ENCODE measurements at places on chromosomes 7 and 10. TPM values are rescaled to one million over a fixed set of nuclear protein-coding genes. Genes with fewer than 3 reads are reported as not detected.
A peak's percentile ranks its signal among the peaks of the same experiment; 100 is the strongest.

DNA sequence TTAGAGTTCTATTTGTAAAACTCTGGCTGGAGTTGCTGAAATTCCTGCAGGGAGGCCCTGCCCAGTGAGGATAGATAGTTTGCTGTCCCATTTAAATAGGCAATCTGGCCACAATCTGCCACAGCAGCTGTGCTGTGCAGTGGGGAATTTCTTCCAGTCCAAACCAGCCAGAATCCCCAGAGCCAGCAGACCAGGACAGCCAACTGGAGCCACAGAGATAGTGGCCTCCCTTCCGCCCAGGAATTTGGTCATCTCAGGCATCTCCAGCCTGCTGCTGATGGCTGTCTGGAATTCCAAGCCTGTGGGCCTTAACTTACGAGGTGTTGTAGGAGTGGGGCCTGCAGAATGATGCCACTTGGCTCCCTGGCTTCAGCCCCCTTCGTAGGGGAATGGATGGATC is 643.4 kb downstream of the DNAJB9 start:
- DNase-seq, result no peak

DNA sequence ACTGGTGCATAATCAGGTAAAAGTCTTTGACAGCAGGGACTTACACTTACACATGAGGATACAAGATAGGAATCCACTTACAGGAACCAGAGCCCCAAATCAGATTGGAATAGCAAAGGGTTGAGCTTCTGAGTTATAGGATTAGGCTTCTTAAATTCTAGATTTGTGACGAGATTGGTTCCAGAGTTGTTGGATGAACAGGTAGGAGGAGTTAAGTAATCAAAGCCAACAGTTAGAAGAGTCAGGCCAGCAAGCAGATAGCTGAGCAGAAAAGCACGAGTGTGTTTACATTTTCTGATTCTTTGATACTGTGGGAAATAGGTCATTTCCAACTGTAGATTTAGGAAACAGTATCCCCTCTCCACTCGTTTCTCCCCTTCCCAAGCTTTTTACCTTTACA is 167.0 kb downstream of the MDFIC start:
- DNase-seq, result no peak

DNA sequence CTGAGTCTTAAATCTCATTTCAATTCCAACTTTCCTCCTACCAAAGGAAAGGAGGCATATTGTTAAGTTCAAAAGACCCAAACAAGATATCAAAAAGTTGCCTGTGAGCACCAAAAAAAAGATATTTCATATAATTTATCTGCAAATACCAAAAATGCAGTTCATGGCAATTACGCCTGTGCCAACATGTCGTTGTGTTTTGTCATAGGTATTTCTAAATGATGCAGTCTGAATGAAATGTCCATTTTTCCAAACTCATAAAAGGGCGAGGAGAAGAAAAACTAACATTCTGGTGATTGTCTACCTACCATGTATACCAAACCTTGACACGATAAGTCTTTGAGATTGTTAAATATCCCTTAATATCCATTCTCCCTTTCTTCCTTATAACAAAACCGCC is 109.8 kb downstream of the SGMS1 start:
- no peak for DNase-seq

DNA sequence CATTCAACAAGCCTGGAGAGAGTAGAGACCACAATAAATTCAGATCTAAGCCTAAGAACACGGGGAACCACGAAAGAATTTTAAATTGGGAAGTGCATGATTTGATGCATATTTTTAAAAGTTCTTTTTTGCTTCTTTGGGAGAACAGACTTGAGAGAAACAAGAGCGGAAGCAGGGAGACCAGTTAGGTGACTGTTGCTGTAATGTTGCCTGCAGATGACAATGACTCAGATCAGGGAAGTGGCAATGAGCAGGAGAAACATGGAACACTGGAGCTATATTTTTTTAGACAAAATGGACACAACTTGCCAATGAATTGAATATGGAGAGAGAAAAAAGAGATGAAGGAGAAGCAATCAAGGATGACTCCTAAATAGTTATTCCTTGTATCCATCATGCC is 125.1 kb downstream of the RAPGEF5 start:
- DNase-seq, result no peak

DNA sequence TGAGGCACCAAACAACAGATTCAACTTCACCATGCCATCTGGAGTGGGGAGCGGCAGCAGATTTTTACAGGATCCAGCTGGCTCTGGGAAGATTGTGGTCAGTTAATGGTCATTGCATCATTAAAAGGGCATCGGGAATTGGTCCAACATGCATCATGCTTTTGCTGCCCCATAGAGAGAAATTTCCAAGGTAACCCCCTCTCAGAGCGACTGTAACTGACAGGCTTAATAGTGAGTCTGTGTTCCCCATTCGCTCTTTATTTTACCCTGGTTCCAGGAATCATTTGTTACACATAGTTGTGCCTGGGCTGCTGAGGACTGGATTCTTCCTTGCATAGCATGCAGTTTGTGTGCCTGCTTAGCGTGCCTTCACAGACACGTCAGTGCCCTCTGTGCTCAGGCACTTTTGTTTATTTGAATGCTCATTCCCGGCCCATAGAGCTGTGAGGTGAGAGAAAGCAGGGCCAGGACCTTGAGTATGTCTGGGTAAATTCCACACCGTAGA is 49.9 kb downstream of the CDHR3 start:
- no peak for DNase-seq

- no peak for DNase-seq
These were observed 261.4 kb downstream of the COBL start for GRCh38 chr7:51055039-51055840.

DNA sequence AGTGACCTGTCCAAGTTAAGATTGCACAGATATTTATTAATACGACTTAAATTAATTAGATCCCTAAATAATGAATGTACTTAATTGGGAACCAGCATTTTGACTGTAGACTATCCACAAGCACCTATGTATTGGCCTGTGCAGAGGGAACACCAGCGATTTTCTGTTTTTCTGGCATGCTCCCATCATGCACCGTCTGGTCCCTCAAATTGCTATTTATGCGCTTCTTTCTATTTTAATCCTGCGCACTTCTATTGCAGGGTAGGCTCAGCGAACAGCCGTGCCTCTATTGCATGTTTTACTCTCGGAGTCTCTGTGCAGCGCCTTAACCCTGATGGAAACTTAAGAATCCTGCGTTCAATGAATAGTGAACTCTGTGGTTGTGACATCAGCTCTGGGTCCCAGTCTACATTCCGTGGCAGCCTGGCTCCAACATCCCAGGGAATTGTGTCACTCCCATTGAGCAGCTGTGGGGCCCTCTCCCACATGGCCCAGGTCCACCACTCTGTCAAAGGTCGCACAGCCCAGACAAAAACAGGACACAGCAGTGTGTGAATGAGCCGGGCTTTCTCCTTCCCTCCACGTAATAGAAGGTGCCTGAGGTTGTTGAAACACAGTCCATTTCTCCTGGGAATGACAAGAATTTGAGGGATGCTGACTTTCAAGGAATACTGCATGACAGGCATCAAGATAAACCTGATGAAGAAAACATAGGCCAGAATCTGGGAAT is 239.7 kb upstream of the KLF6 start:
- no peak for DNase-seq

- DNase-seq, result peak; percentile 63
These were observed 3.0 kb downstream of the LRWD1 start for GRCh38 chr7:102467581-102468477.

GRCh38 chr7:155263581-155264143 is 34.0 kb upstream of the INSIG1 start:
- DNase-seq, result no peak

DNA sequence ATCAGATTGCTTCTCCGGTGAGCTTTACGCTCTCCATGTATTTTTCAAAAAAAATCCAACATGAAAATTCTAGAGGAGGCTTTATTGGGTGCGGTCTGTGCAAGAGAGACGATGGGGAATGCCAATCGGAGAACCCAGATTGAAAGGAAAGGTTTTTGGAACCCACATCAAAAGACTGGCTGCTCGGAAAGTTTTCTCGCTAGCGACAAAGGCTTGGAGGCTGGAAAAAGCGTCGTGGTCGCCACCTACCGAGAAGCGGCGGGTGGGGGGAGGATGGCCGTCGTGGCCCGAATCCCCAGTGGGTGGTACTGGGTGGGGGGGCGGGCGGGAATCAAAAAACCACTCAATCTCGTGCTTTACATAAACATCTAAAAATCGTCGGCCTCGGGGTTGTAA is 1.1 kb upstream of the GTF2I start:
- DNase-seq, result peak; percentile 79

DNA sequence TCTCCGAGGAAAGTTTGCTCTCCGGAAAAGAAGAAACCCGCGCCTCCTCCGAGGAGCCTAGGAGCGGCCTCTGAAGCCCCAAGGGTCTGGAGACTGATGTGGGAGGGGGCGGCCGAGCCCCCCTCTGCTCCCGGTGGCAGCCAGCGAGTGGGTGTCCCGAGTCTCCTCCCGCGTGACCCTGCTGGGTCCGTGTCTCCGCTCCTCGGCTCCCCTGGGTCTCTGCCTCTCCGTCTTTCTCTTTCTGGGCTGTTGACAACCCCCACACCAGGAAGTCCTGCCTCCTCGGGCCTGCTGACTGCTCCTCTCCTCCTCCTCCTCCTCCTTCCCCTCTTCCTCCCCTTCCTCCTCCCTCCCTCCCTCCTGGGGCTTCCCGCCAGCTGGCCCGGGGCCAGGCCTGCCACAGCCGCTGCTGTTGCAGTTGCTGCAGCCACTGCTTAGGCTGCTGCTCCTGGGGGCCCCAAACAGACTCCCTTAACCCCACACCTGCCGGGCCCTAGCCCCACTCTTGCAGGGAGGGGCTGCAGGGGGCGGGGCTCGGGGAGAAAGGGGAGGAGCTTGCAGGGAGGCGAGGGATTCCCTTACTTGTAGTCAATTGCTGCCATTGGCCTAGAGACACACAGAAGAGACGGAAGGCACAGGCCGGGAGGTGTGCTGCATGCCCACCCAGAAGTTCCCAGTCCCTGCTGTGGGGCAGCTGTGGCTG is at the start of gene TSC22D4:
Gene TSC22D4 (minus strand): TSS at position 257 of the 703 bp plus-strand sequence. CDS start 1,176 bp downstream, outside the sequence.
- DNase-seq, result peak; percentile 99

GRCh38 chr7:24709585-24710360 is 47.5 kb downstream of the GSDME start:
- no peak for DNase-seq

DNA sequence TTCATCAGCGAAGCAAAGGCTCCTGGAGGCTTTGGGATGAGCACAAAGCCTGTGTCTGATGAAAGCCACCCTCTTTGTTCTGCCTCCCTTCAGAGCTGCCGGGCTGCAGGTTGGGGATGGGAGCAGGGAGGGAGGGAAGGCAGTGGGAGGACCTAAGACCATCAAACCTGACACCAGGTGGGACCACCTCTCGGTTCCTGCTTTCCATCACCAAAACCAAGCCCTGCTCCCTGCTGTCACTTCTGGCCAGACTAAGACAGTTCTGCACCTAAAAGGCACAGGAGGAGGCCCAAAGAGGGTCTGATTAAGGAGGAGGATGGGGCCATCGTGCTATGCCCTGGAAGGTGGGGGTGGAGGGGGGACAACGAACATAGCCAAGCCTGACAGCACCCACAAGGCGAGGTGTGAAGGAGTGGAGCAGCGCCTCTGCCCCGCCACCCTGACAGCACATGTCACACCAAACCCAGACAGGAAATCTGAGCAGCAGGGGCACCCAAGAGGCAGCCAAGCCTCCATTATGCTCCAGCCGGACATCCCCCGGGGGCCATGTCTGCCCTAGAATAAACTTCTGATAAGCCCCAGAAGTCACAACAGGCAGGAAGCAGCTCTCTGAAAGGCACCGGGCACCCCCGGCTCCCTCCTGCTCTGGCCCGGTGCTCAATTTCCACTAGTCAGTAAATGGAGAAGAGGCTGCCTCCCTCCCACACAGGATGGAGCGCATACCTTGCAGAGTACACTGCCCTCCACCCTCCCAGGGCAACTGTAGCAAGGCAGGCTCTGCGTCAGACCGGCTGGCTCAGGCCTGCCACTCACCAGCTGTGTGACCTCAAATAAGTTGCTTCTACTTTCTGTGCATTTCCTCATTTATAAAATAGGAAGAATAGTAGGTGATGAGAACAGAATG is 48.9 kb downstream of the DLG5 start:
- peak; percentile 91 for DNase-seq

DNA sequence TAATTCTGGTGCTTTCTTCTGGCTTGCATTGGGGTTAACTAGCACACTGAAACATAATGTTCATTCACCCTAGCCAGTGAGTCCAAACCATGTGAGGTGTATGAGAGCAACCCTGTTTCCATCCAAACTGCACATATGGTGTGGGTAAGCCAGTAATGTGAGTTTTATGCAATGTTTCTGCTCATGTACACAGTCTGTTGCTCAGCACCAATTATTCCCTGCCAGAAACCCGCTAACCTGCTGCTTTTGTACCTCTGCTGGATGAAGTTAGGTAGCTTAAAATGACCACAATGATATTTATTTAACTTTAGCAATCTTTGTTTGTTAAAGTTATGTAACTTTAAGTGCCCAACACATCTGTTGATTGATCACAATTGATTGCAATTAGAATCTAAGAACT is 93.7 kb upstream of the RPA3 start:
- DNase-seq, result no peak

- DNase-seq, result peak; percentile 87
These were observed at the start of gene HACD1 for GRCh38 chr10:17617031-17617911. Gene HACD1, minus strand, starts transcription at chr10:17617374. Its CDS starts 35 bp downstream, at chr10:17617339.

DNA sequence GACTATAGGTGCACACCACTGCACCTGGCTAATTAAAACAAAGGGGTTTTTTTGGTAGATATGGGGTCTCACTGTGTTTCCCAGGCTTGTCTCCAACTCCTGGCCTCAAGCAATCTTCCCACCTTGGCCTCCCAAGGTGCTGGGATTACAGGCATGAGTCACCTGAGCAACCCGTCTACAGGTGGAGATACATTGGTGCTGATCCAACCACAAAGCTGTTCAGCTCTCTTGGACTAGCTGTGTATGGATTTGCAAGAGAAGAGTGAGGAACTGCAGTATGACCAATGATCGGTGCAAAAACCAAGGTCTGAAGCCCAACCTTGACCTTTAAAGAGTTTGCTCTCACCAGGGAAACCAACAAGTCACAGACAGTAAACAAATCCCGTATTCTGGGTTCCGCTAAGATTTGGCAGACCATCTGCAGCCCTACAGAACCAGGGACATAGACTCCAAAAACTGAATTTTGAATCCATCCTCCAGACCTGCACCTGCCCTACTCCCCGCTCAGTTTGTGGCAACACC is 18.9 kb downstream of the EPHB4 start:
- no peak for DNase-seq

GRCh38 chr10:30839652-30840051 is 192.0 kb downstream of the ZNF438 start:
- DNase-seq, result no peak

GRCh38 chr10:97534746-97535367 is 36.1 kb downstream of the UBTD1 start:
- no peak for DNase-seq

GRCh38 chr7:138982204-138982623 is 1.0 kb upstream of the KIAA1549 start:
- DNase-seq, result no peak

- DNase-seq, result no peak
These were observed 40.2 kb downstream of the COA1 start for GRCh38 chr7:43689115-43689514.

- DNase-seq, result peak; percentile 76
These were observed 43.0 kb downstream of the GNA12 start for GRCh38 chr7:2800931-2801688.

GRCh38 chr10:84308481-84309304 is 19.7 kb upstream of the CCSER2 start:
- no peak for DNase-seq

The BTBD16 gene
- total RNA-seq, result 0.54 TPM

The ZNF212 gene
- total RNA-seq, result 13.6 TPM

The GDF10 gene
- 11.9 TPM for total RNA-seq

The FGL2 gene
- 64.8 TPM for total RNA-seq

The ENO4 gene
- total RNA-seq, result 13.0 TPM

The OR2A25 gene
- not detected for total RNA-seq

The STAG3 gene
- 0.14 TPM for total RNA-seq

The CYP2C19 gene
- total RNA-seq, result not detected

The CDNF gene
- total RNA-seq, result not detected
